ENCODE measurements at places on chromosomes 1 and 21.

- DNase-seq: no peak
Observed at GRCh38 chr1:34778381-34778780, 2.6 kb upstream of the GJB3 start.

- no peak for DNase-seq
Observed at GRCh38 chr1:211639475-211640300, 35.7 kb downstream of the NEK2 start.

DNA sequence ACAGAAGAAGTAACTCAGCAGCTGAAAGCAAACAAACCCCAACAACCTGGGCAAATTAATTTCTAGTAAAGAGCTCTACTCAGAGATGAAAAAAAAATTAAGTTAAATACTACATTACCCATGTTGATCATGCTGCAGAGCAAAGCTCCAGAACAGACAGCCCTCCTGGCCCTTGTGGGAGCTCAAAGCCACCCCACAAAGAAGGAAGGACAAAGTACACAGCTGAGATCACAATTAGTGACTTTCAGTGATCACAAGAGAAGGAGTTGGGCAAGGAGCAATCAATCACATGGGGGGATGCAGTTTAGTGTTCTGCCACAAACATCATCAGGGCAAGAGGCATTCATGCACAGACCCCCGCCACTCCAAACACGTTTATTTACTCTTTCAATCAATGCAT is 114.2 kb downstream of the DAB1 start:
- no peak for DNase-seq

DNA sequence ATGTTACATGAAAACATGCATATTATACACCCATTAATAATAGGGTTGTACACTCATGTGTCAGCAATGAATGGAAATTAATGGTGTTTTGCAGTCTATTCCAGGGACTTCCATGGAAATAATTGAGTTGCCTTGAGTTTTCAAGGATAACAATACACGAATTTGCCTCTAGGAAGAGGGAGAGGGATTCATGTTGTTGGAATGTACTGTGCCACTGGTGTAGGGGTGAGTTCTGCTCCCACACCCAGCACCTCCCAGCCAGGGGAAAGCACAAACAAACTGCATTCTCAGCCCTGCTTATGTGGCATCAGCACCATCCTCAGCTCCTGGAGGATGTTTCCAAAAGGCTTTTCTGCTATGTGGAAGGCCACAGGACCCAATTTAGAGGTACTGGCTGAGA is 57.8 kb downstream of the BCAR3 start:
- DNase-seq: no peak

- DNase-seq: no peak
Observed at GRCh38 chr1:49346767-49347349, 570.2 kb upstream of the BEND5 start.

DNA sequence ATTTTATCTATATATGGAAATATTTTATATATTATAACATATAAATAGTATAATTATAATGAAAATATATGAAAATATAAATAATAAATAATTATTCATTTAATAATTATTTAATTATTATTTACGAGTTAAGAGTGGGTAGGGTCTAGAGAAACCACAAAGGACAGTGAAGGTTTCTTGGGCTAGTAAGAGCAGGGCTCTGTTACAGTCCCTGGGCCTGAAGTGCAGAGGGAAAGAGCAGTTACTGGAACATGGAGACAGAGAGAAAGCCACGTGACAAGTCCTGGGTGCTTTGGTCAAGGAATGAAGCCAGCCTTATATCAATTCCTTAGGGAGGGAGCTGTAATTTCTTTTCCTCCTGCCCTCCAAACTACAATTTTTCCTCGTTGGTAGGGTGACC is 117.2 kb upstream of the OLIG2 start:
- no peak for DNase-seq

Measured in SHP77 (cell line).